Metanephros (tissue), 2 donors: ENCODE measurements at places on chromosomes 5 and 9. TPM values are rescaled to one million over a fixed set of nuclear protein-coding genes. Genes with fewer than 3 reads are reported as not detected.

BDP1 gene
- 31.7 TPM for total RNA-seq

NAIP gene
- 28.1 TPM for total RNA-seq

LCN6 gene
- total RNA-seq = not detected

SLC36A3 gene
- total RNA-seq = not detected

SLCO6A1 gene
- total RNA-seq = not detected

CDH9 gene
- 10.2 TPM for total RNA-seq

GPX8 gene
- 38.3 TPM for total RNA-seq

IQGAP2 gene
- 40.5 TPM for total RNA-seq

FLT4 gene
- 39.1 TPM for total RNA-seq

GPR151 gene
- not detected for total RNA-seq

PCA3 gene
- total RNA-seq = 0.12 TPM

CDKN2A gene
- total RNA-seq = 0.12 TPM

CDC20B gene
- 0.29 TPM for total RNA-seq

TMC1 gene
- 0.41 TPM for total RNA-seq

PFN3 gene
- not detected for total RNA-seq

WWC1 gene
- total RNA-seq = 50.3 TPM

LCN1 gene
- not detected for total RNA-seq

EPB41L4A gene
- 33.3 TPM for total RNA-seq

IFNK gene
- total RNA-seq = not detected

SH3PXD2B gene
- 16.2 TPM for total RNA-seq

OR13J1 gene
- not detected for total RNA-seq

OTP gene
- total RNA-seq = not detected

SLC6A3 gene
- 0.41 TPM for total RNA-seq

PRR16 gene
- 5.1 TPM for total RNA-seq

SGCD gene
- total RNA-seq = 26.6 TPM
